Left lobe of liver (tissue), 2 donors: ENCODE measurements at places on chromosomes 4 and X. TPM values are rescaled to one million over a fixed set of nuclear protein-coding genes. Genes with fewer than 3 reads are reported as not detected.

The TMEM35A gene
- not detected for total RNA-seq

The NALF2 gene
- total RNA-seq, result 0.33 TPM

The SSR4 gene
- 211 TPM for total RNA-seq

The CHIC1 gene
- 0.88 TPM for total RNA-seq

The RHOXF2B gene
- total RNA-seq, result 0.10 TPM
